Activated T-helper 9 cell treated with anti-CD3 and anti-CD28 coated beads, Interleukin-2, amount 50 U/mL, for 16 hours (primary cell): ENCODE measurements at places on chromosomes 2 and 18.
A peak's percentile ranks its signal among the peaks of the same experiment; 100 is the strongest.

DNA sequence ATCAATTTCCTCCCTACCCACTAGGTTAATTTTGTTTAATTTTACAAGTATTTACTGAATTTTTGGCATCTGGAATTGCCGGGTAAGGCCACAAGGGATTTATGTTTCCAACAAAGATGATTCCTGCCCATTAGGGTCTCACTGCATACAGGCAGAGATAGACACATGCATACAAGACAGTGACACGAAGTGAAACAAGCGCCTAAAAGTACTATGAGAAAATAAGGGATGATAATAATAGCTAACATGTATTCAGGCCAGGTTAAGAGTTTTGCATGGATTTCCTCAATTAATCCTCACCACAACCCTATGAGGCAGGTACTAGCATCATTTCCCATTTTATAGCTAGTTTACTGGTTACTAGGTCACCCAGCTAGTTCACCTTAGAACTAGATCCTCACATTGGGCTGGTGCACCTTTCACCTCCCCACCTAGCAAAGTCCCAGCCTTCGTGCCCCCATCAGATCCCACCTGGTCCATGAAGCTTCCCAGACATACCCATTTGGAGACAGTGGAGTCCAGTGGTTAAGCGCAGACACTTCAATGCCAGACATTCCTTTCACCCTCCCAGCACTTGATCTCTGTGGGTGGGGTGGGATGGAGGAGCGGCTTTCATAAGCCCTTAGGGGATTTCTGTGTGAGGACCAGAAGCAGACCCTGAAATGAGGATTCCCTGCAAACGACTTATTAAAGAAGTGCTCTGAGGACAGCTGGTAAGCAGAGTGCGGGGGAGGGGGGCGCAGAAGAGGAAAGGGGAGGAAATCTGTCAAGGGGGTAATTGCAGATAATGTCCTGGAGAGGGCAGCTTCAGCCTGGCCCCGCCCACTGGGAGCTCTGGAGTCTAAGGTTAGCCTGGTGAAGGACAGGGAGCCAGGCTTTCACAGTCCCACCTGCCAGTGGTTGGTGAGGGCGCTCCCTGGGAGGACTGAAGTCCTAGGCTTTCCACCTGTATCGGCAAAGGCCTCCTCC is 5.8 kb upstream of the DGUOK start:
- DNase-seq: peak; percentile 19

DNA sequence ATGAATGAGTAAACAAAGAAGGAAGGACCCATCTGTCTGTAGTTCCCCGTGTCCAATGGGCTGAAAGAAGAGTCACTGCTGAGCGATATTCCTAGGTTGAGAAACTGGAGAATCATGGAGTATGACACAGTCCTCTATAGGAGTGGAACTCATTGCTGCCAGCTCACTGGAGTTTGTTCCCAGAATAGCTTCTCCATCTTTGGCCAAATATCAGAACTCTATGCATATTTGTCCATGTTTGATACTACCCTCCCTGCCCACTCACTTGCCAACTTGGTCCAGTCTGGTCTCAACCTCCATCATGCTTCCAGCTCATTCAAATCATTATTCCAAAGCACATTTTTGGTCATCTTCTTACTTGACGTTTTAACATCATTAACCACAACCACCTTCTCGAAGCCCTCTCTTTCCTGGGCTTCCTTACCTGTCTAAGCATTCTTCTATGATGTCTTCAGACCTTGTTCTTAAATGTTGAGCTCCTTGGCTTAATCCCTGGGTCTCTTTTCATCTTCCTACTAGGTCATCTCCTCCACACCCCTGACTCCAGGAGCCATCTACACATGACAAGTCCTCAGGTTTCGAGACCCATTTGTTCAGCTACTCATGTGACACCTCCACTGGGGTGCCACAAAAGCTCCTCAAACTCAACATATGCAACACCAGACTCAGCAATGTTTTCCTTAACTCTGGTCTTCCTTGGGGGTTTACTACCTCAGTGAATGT is 221.6 kb downstream of the MYCN start:
- no peak for DNase-seq

DNA sequence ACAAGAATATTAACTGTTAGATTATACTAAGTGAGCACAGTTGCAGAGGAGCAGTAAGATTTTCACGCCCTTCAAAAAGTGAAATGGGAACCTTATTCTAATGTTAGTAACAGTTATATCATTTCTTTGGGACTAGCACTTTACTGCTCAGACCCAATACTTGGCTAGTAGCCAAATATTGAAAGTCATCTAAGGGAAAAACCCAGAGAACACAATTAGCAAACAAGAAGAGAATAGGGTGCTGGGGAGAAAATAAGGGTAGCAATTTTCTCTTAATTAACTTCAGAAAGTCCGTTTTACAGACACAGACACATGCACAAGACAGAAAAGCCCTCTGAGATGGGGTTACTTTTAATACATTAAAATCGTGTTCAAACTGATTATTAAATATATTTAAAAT is 71.8 kb downstream of the ID2 start:
- DNase-seq: no peak

DNA sequence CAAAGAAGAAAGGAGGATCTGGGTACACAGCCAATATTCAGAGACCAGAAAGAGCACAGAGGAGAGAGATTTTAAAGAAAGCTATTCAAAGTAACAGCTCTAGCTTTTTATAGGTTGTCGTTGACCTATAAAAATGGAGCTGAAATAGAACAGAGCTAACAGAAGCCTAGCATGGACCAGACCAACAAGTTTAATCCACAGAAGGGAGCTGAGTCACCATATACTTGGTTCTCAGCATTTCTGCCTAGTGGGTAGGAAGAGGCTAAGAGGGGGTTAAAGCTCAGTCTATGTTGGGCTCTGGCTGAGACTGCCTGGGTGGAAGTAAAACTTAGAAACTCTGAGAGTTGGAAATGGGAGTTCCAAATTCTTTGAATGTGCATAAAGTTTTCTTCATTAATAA is 678.0 kb upstream of the CDH2 start:
- DNase-seq: no peak

DNA sequence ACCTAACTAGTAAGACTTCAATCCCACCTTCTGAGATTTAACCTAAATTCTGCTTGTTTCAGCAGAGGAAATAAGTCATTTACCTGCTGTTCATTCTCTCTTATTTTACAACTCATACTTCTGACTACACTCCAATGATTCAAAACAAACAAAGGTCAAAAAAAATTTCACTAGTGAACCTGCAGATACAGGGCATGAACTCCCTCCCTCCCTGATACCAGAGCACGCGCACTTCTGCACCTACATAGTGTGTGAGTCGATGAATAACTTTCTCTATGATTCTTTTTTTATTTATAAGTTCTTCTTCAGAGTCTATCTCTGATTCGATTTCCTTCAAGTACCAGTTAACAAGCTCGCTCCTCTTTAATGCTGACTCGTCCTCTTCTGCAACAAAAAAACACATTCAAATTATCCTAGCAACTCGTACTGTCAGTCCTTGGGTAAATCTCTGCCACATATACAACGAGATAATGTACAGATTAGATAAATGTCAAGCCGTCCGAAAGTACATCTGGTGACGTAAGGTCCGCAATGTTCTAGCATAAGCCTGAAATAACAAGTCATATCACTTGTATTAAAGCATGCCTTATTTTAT is 7.4 kb upstream of the LCT start:
- no peak for DNase-seq
